Pancreas (tissue), 10 donors: ENCODE measurements at places on chromosomes 3 and 15.

DNA sequence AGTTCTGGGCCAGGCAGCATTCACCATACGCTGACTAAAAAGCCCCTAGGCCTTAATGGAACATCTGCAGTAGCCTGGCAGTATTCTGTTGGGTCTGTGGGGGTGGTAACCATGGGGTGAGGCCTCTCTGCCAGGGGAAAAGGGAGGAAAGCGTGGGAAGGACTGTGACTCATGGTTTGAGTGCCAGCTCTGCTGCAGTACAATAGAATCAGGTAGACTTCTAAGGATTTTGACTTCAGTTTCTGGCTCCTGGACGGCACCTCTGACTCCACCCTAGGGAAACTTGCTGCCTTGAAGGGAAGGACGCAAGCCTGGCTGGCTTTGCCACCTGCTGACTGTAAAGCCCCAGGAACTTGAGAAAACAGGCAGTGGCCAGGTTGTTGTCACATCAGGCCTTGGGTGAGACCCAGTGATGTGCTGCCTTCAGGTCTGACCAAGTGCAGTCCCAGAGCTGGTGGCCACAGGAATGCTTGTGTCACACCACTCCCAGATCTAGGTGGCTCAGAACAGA, 148.6 kb downstream of the SUCNR1 start:
- no peak overlapping the region for H3K4me3 ChIP-seq
- H3K4me1 ChIP-seq: no peaks in the 10 kb centered on the region
- no peak overlapping the region for H3K27ac ChIP-seq
- no peak for DNase-seq

GRCh38 chr3:193190146-193190786, 50.8 kb upstream of the PLAAT1 start:
- no peaks in the 10 kb centered on the region for H3K4me1 ChIP-seq
- H3K27ac ChIP-seq: no peak overlapping the region
- H3K27me3 ChIP-seq: no peaks in the 10 kb centered on the region
- no peak overlapping the region for H3K4me3 ChIP-seq
- no peak for DNase-seq

- H3K36me3 ChIP-seq: no peaks in the 10 kb centered on the region
- H3K4me3 ChIP-seq: no peak overlapping the region
- H3K4me1 ChIP-seq: no peaks in the 10 kb centered on the region
- H3K27me3 ChIP-seq: no peaks in the 10 kb centered on the region
These were observed 31.4 kb downstream of the CTDSPL start for GRCh38 chr3:37892927-37893600.

GRCh38 chr3:178078953-178079352, 457.3 kb upstream of the KCNMB2 start:
- no peak for DNase-seq
- no peaks in the 10 kb centered on the region for H3K27me3 ChIP-seq
- H3K4me1 ChIP-seq: no peaks in the 10 kb centered on the region
- no peak overlapping the region for H3K4me3 ChIP-seq
